Fibroblast of skin of back (primary cell): ENCODE measurements at places on chromosomes 4 and X.

DNA sequence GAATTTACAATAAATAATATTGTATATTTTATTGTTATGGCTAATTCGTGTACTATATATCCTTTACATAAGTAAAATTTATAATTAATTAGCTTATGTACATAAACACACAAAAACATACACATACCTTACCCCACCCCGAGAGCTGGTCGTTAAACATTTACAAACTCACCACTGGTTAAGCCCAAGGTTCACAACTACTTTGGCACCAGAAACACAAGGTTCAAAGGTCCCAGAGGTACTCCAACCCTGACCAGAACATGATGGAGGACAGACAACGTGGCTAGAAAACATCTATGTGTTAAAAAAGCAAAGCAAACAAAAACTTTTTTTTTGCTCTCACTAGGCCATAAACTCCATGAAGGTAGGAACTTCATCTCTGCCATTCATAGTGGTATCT, 37.7 kb downstream of the SLC25A5 start:
- DNase-seq, result no peak

GRCh38 chr4:98673288-98673644, 14.9 kb upstream of the TSPAN5 start:
- no peak for DNase-seq

- DNase-seq, result no peak
Observed at GRCh38 chr4:7191546-7192251, 639 bp upstream of the SORCS2 start.

DNA sequence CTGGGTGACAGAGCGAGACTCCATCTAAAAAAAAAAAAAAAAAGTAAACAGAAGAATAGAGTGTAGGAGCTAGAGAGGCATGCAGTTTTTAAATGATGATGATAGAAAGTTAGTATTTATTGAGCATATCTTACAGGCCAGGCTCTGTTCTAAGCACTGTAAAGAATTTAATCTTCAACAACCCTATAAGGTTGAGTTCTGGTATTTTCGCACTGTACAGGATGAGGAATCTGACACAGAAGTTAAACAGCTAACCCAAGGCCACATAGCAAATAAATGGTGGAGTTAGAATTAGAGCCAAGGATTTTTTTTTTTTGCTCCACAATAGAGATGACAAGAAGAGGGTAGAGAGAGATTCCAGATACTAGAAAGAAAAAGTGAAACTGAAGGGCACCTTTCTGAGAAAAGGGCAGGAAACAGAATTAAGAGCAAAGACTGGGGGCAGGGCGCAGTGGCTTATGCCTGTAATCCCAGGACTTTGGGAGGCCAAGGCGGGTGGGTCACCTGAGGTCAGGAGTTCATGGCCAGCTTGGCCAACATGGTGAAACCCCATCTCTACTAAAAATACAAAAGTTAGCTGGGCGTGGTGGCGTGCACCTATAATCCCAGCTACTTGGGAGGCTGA, 56.1 kb downstream of the KLHL5 start:
- DNase-seq, result no peak

DNA sequence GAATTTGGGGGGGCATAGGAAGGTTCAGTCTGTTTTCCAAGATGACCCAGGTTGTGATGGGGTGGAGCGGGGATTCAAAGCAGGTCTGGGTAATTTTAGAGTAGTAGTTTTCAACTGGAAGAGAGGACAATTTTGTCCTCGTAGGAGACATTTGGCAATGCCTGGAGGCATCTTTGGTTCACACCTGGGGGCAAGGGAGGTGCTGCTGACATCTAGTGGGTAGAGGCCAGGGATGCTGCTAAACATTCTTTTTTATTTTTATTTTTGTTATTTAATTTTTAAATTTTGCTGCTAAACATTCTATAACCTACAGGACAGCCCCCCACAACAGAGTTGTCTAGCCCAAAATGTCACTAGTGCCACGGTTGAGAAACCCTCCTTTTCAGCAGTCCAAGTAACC, 1.9 kb downstream of the RAB9A start:
- no peak for DNase-seq
